ENCODE measurements at places on chromosomes 7 and 10. TPM values are rescaled to one million over a fixed set of nuclear protein-coding genes. Genes with fewer than 3 reads are reported as not detected.
A peak's percentile ranks its signal among the peaks of the same experiment; 100 is the strongest.

The LIPJ gene
- total RNA-seq, result not detected

The DLX6 gene
- total RNA-seq, result not detected

The C7orf57 gene
- not detected for total RNA-seq

The TSPAN13 gene
- total RNA-seq, result 9.7 TPM

The PLCE1 gene
- 62.0 TPM for total RNA-seq

The RNF148 gene
- total RNA-seq, result 0.45 TPM

The PLPP4 gene
- not detected for total RNA-seq

The POT1 gene
- 13.0 TPM for total RNA-seq

The LEP gene
- total RNA-seq, result 1.7 TPM

The TCF7L2 gene
- total RNA-seq, result 12.4 TPM

The CLCN1 gene
- total RNA-seq, result not detected

The LDB3 gene
- 1,574 TPM for total RNA-seq

The MRPS17 gene
- total RNA-seq, result 17.1 TPM

The SCART1 gene
- 0.56 TPM for total RNA-seq

The SH2D4B gene
- total RNA-seq, result not detected

The CDC14C gene
- not detected for total RNA-seq

The GNAT3 gene
- total RNA-seq, result not detected

The ZNF138 gene
- 5.9 TPM for total RNA-seq

The HMX2 gene
- total RNA-seq, result not detected

The SSC4D gene
- 1.0 TPM for total RNA-seq

The SPDYE2B gene
- not detected for total RNA-seq

GRCh38 chr7:96471606-96472005 lies 149.7 kb upstream of the SLC25A13 start:
- DNase-seq, result no peak

DNA sequence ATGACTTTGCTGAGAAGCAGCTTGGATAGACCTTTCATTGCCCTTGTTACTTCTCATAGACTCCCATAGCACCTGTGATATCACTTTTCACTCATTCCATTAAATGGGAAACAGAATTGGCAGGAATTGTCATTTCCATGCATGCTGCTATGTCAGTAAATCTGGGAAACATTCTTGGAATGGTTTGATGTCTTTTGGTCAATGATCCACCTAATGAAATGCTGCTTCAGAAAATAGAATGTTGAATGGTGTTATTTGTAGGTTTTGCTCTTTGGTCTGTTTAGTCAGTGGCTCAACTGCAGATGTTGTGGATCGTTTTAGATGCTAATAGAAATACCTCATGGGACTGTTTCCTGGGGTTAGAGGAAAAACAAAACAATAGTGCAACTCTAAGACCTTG lies 127.8 kb downstream of the PLPP4 start:
- no peak for DNase-seq

DNA sequence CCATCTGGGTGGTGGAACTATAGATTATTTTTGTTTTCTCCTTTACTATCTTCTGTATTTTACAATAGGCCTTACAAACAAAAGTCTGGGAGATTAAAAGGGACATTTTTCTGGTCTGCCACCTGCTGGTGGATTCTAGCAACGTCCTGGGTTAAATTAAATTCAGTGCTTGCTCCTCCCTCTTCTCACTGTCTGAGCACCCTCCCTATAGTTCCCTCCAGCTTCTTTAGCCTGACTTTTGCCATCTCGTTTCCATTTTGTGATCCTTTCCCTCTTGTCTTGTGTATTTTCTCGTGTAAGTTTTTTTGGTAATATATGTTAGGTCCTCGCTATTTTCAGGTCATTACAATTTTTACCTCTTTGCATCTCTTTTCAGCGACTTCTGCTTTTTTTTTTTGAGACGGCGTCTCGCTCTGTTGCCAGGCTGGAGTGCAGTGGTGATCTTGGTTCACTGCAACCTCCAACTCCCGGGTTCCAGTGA lies 16.1 kb downstream of the ANKRD16 start:
- peak; percentile 22 for DNase-seq

DNA sequence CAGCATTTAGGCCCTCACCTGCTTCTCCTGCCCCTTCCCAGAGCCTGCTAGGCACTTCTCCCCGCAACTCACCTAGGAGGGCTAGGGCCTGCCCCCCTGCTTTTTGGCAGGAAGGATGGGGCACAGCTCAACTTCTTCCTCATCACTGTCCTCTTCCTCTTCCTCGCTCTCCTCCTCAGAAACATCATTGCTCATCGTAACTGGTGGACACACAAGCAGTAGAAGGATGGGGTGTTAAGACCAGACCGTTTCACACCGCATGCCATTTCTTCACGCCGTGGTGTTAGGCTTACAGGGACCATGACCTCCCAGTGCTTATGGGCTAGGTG lies 1.6 kb downstream of the NPM3 start:
- DNase-seq, result no peak

GRCh38 chr10:44066527-44067255 lies 318.2 kb downstream of the CXCL12 start:
- no peak for DNase-seq

GRCh38 chr10:130615457-130615856 lies 479.3 kb downstream of the GLRX3 start:
- DNase-seq, result no peak

GRCh38 chr7:144738708-144739314 lies 97.0 kb downstream of the TPK1 start:
- peak; percentile 6 for DNase-seq

- DNase-seq, result no peak
Measured at GRCh38 chr10:98195120-98195519, 60.7 kb downstream of the R3HCC1L start.

GRCh38 chr7:121605317-121605680 lies 209.2 kb upstream of the FAM3C start:
- no peak for DNase-seq

GRCh38 chr10:49679480-49679893 lies at the start of gene C10orf53:
Gene C10orf53, plus strand, starts transcription at chr10:49679651. Its CDS starts 47 bp downstream, at chr10:49679698.
- peak; percentile 28 for DNase-seq

DNA sequence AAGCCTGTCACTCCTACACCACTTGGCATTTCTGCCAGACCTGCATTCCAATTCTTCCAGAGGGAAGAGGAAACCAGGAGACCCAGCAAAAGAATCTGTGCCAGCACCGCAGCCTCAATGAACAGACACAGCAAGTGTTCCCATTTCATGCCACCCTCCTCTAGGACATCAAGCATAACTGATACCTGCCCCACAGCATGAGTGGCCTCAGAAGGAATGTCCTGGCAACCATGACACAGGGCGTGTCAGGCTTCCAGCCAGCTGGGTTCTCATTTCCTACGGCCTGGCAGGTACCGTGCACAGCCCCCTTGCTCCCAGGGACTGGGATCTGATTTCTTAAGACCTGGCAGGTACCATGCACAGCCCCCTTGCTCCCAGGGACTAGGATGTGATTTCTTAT lies 7.8 kb downstream of the MAD1L1 start:
- DNase-seq, result no peak

DNA sequence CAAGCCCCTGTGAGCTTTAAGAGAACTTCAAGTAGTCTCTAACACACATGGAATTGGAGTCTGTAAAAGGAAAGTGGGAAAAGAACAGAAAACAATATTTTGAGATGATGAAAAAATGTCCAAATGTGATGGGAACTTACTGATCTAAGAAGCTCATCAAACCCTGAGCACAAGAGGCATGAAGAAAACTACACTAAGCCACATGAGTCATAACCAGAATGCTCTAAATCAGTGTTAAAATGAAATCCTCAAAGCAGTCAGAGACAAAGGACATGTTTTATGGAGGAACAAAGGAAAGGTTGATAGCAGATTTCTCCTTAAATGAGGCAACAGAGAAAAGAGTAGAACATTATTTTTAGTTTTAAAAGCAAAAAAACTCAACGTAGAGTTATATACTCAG lies 37.2 kb downstream of the ZNF33A start:
- DNase-seq, result no peak

GRCh38 chr7:143217806-143218205 lies 4.0 kb upstream of the TAS2R40 start:
- no peak for DNase-seq

- DNase-seq, result peak; percentile 90
Measured at GRCh38 chr10:73879296-73880173, 5.2 kb upstream of the CAMK2G start.

DNA sequence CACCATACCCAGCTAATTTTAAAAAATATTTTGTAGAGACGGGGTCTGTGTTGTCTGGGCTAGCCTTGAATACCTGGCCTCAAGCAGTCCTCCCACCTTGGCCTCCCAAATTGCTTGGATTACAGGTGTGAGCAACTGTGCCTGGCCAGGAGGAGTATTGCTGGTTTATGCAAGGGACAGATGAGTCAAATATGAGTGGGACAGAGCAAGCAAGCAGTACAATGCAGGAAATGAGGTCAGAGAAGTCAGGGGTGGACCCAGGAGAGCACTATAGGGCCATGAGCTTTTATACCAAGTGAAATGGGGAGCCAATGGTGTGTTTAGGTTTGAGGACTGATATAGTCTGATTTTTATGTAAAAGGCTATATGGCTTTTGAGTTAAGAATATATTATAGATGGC lies 6.3 kb downstream of the TSPAN13 start:
- no peak for DNase-seq

- no peak for DNase-seq
Measured at GRCh38 chr7:26782501-26782900, 81.9 kb downstream of the SKAP2 start.

DNA sequence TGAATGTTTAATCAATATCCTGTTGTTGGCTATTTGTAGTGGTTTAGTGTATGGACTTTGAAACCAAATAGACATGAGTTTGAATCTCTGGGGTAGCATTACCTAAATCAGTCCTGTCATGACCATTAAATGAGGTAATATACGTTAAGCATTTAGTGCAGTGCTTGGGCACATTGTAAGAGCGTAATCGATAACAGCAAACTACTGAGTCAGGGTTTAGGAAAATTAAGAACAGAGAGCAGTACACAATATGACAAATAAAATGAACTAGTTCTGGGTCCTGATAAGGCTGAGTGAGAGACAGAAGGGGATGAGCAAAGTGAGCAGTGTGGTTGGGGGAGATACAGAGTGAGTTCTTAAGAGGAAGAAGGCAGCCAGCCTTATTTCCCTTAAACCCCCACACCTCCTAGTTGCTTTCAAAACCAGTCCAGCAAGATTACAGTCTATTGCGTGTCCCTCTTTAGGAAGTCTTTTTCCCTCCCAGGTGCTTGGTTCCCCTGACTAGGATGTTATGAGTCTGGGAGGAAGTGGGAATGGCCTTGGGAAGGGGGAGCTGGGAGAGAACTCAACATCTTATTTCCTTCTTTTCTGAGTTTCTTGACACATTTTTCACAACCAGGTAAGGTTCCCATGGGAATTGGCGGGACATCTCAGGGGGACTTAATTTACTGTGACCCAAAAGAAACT lies 171.0 kb downstream of the SND1 start:
- no peak for DNase-seq

- DNase-seq, result no peak
Measured at GRCh38 chr10:84214046-84214572, 11.2 kb downstream of the LRIT2 start.

DNA sequence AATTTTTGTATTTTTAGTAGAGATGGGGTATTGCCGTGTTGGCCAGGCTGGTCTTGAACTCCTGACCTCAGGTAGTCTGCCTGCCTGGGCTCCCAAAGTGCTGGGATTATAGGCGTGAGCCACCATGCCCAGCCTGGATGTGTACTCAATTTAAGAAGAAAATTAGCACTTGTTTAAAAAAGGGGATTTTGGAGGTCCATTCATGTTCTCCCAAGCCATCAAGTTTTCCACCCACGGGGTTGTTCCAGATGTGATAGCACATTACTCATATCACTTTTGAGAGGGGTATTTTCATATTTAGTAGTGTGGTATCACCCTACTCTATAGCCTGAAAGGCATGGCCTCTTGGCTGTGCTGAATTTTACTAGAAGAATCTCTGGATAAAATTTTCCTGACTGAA lies 10.5 kb upstream of the SLC26A3 start:
- no peak for DNase-seq

- DNase-seq, result peak; percentile 48
Measured at GRCh38 chr10:44300666-44301649, 83.9 kb downstream of the CXCL12 start.

GRCh38 chr7:23893176-23893941 lies 183.3 kb downstream of the STK31 start:
- DNase-seq, result no peak

GRCh38 chr10:100730725-100731406 lies 14.5 kb upstream of the PAX2 start:
- DNase-seq, result no peak

DNA sequence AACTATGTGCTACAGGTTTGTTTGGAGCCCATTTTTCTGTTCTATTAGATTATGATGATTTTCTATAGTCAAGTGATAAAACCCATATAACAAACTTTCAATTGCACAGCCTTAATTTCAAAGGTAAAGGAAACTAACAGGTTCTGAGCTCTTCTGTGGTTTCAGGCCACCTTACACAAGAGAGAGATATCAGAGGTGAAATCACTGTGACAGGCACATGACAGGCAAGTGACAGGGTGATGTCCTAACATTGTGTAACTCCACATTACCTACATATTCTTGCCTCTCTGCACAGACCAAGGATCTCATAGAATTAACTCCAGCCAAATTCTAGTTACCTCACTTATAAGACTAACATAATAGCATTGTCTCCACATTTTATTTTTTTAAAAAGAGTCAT lies 35.0 kb downstream of the ZNF22 start:
- DNase-seq, result no peak

DNA sequence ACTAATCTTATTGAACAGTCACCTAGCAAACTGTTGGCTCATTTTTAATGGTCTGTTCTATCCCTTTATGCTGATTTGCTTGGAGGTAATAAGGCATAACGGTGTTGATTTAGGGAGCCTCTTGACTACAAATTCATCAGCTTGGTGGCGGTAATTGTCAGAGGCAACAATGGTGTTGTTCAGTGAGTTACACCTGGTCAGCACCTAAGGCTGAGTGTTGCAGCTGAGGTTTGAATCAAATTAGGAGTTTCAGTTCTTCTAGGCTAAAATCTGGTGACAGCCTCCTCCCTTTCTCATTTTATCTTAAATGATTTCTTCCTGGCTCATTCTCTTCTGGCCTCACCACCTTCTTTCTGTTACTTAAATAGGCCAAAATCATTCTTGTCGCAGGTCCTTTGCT lies 42.3 kb upstream of the SP8 start:
- DNase-seq, result no peak

GRCh38 chr7:17139081-17139480 lies 159.4 kb upstream of the AHR start:
- no peak for DNase-seq

GRCh38 chr7:25636168-25636567 lies 407.9 kb upstream of the NPVF start:
- no peak for DNase-seq

GRCh38 chr10:114855776-114856543 lies 34.4 kb downstream of the FHIP2A start:
- DNase-seq, result no peak

All from heart right ventricle (tissue), 16 donors.